ENCODE measurements at places on chromosomes 1 and 21.

GRCh38 chr1:7046314-7046713 is 261.1 kb downstream of the CAMTA1 start:
- no peak for DNase-seq

- peak; percentile 85 for DNase-seq
These were observed 5.2 kb upstream of the FOXD3 start for GRCh38 chr1:63316984-63317816.

DNA sequence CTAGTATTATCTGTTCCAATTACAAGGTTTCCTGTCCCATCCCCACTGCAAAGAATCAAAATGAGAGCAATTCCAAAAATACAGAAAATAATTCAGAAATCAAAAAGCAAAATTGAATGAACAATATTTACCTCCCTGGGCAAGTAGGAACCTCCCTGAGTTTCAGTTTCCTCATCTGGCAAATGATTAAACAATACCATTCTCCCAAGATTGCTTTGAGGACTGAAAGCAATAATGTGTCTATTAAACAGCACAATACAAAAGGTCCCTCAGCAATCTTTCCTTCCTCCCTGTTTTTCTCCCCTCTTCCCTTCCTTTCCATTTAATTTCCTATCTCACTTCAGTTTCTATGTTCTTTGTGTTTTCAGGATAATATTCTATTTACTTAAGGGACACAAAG is 171.0 kb downstream of the ZC3H11B start:
- DNase-seq = no peak

DNA sequence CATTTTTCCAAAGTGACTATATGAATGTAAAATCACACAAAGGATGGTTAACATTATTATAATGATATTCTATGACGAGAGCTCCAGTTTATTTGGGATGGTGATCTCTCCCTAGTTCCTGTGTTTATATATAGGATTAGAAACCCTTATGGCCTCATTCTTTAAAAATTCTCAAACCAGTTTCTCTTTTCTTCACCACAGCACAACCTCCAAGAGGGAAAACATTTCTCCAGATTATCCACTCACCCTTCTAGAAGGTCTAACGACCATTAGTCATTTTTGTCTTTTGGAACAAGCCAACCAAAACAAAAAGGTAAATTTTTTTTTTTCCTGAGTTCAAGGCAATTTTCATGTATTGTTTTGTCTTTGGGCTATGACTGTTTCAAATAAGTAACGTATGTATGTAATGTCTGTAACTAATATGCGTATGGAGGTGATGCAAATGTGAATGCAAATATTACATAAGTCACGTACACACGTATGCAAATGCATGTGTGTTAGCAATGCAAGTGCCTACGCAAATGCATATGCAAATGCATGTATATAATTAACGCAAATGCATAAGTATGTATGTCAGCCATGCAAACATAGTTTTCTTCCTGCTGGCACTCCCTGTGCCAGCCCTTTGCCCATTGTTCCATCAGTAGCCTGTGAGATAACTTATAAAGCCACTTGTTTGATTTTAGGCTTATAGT is 72.5 kb upstream of the MORC3 start:
- DNase-seq = no peak

DNA sequence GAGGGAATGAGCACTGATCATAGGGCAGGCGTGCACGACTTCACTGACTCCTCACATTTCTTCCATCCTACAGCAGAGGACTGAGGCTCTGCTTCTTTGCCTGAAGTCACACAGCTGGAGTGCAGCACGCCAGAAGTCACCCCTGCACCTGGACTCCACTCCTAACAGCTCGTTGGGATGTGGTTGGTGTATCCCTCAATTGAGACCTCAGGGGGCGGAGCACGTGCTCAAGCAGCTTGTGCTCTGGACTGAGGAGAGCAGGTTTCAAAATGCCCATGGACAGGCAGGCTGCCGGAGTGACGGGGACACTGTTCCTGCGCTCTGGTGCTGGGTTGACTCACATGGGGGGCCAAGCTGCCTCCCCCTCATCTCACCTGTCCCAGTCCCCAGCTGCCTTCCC is 13.9 kb downstream of the CHIT1 start:
- DNase-seq = no peak

DNA sequence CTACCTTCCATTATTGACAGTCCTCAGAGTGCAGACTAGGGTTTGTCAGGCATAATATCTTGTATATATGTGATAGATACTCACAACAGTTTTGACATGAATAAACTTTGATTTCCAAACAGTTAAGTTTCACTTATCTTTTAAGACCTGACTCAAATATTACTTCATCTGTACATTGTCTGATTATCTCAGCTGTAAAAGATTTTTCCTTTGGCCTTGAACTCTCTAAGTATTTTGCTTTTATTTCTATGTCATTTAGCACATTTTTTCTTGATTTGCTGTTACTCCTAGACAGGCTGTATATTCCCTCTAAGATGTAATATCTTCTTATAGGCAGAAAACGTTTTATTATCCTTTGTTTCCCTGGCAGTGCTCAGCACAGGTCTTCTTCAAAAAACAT is 65.6 kb upstream of the DMRTA2 start:
- no peak for DNase-seq

DNA sequence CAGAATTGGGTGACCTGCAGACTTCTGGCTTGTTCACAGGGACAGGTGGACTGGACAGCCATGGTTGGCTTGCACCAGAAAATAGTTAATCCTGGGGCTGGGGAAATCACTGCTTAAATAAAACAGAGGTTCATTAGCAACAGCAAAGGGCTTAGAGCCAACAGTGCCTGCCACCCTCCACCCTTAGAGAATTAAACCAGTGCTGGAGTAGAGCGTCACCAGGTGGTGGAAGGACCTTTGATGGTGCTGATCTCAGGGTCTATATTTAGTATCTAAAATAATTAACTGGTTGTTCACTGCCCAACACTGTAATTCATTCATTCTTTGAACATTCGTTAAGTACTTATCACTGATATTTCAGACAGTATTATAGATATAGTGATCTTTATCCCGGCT is 34.7 kb upstream of the PDE9A start:
- DNase-seq = peak; percentile 14

DNA sequence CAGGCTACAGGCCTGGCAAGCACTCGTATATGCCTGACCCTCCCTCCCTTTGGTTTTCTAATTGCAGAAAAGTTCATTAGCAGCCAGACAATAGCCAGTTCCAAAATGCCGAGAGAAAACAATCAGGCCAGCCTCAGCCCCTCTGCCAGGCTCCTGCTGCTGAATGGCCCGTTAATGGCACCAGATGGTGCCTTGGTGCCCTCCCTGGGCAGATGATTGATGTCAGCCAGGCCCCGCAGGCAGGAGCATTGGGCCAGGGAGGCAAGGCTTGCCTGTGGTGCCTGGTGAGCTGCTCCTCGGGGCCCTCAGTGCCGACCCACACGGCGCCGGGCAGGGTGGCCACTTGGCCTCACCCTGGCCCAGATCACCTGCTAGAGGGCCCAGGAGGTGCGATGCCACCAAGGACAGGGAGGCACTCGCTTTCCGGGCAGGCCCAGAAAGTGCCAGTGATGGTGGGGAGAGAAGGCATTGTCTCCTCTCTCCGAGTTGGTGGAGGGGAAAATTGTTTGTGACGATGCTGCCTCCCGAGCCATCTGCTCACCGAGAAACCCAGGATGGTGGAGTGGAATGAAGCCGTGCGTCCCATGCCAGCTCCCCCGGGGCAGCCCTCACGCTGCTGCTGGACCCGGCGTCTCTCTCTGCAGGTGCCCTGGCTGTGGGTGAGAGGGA is 28.1 kb downstream of the QSOX1 start:
- DNase-seq = no peak

GRCh38 chr1:14924455-14925331 is 228.9 kb upstream of the TMEM51 start:
- DNase-seq = peak; percentile 57

DNA sequence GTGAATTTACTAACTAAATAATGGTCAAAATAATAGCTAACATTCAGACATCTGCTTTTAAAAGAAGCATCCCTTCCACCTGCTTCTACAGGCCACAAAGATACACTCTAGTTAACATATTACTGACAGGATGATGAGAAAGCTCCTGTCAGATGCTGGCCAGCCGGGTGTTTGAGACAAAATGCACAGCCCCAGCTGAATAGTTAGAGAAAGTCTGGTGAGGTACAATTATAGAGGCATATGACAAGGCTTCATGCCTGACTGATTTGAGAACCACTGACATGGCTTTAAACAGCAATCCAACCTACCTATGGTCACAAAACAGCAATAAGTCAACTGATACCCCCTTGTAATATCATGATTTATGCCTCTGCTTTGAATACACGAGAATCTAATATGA is 137.0 kb downstream of the DENND1B start:
- no peak for DNase-seq

GRCh38 chr1:78177708-78178270 is 132.0 kb downstream of the GIPC2 start:
- DNase-seq = no peak

DNA sequence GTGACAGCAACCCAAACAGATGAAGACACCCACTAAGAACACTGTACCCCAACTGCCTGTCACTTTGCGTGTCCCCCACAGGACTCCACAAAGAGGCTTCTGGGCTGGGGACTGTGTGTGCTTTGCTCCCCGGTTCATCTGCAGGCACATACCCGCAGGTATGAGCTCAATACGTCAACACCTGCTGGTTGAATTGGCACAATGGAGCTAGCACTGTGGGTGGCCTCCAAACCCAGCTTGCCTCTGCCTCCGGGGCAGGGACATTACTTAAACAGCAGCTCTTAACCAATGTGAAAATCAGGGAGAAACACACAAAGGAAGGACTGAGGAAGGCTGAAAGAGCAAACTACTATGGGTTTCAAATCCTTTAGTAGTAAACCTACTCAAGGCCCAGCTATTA is 140.2 kb upstream of the TIAM1 start:
- no peak for DNase-seq

GRCh38 chr1:53172426-53173128 is 24.0 kb upstream of the CPT2 start:
- DNase-seq = peak; percentile 31

DNA sequence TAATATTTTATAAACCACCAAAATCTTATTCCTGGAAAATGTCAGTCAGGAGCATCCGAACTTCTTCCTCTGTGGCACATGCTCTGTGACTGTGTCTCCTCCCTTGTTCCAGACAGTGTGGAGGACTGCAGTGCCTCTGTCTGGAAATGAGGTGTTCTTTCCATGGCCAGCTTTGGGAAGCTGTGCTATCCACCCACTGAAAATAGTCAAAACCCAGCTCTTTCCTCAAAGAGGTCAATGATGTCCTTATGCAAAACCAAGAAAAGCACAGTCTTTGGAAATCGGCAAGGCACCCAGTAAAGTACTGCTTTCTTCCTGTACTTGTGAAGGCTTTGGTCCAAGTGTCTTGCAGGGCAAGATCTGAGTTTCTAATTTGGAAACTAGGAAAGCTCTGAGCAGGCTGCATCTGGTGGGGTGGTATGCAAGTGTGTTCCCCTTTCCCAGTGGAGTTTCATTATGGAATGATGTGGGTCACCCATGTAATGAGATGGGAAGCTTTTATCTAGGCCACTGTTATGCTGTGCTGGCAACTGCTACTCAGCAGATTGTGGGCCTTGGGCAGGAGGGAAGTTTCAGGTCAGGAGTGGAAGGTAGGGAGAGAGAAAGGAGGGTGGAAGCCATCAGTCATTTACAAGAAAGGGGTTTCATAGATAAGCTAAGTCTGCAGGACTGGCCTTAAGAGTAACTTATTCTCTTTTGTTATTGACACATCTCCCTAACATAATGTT is 6.0 kb downstream of the KIAA0040 start:
- DNase-seq = no peak

DNA sequence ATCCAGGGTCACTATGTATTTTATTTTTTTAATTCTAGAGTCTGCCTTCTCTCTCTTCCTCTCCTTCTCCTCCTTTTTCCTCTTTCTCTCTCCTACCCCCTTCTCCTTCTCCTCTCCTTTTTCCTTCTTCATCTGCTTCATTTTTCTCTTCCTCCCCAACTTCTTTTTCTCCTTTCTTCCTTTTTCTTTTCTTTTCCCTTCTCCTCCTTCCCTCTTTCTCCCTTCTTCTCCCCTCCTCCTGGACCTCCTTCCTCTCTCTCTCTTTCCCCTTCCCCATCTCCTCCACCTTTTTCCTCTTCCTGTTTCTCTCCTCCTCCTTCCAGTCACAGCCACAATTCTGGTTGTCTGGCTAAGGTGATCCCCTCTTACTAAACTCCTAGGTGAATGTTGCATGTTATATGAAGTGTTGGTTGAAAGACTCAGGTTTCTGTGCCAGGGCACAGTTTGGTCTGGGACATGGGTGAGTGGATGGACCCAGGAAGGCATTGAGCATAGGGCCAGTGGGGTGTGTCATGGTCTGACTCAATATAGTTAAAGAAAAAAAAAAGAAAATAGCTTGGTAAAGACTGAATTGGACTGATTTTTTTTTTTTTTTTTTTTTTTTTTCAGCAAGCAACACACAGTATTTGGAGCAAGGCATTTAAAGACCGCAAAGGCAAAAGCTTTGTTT is 266.9 kb downstream of the TGFB2 start:
- no peak for DNase-seq

DNA sequence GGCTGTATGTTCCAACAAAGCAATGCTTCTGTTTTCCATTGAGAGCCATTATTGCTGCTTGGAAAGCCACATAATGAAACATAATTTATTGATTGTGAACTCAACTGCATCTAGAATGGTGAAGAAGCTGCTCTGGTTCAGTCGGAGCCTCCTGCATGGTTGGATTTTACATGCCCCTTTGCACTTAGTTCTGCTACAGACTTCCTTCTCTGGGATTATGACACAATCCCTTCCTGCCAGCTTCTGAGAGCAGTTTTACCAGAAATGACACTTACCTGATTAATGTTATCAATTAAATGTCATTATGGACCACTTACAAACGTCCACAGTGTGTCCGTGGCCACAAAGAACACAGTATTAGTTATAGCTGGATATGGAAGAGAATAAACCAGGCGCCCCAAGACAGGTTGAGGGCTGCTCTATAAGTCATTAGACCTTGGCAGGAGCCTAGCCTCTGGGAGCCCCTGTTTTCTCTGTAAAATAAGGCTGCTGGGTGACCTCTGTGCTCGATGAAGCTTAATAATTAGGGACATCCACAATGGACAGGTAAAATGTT is 7.0 kb upstream of the CD58 start:
- DNase-seq = no peak

DNA sequence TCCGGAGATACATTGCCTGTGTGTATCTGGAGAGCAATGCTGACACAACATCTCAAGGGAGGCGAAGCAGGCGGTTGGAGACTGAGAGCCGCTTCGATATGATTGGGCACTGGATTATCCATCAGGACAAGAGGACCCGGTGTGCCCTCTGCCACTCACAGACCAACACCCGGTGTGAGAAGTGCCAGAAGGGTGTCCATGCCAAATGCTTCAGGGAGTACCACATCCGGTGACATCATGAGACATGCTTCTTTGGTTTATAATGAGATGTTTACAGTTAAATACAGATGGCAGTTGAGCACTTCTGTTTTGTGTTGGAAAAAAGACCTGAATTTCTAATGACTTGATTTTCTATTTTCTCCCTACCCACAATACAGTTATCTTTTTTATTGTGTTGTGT is 12.1 kb downstream of the PGBD2 start:
- no peak for DNase-seq

GRCh38 chr1:151832318-151832980 is 847 bp upstream of the RORC start:
- peak; percentile 90 for DNase-seq

DNA sequence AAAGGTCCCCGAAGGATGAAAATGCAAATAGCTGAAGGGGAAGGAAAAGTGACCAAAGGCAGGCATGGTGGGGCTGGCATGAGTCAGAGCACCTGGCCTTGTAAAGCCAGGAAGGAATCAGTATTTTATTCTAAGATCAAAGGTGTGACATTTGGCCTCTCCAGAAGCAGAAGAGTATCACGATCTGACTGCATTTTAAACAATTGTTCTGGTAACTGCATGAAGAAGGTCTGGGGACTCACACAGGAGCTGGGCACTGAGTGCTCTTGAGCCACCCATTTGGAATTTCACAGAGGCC is 23.2 kb downstream of the MAB21L3 start:
- no peak for DNase-seq

- no peak for DNase-seq
These were observed 17.2 kb downstream of the VCAM1 start for GRCh38 chr1:100736746-100737145.

Data from Peyer's patch (tissue), 4 donors.